ENCODE measurements at places on chromosomes 11 and 22.

DNA sequence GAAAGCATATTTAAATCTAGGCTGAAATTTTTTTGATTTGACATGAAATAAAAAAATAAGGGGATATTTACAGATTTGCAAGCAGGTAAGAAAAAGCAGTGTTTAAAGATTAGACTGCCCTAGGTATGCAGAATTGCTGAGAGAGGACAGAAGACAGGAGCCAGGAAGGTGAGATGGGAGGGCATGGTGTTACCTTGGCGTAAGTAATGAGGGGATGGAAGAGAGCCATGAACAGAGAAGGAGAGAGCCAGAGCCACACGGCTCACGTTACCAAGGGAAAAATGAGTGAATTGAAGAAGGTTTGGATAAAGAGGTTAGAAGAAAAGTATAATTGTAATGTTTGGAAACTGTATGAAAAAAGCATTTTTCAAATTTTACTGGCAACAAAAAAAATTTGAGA lies 904.3 kb downstream of the OPCML start:
- no peak for DNase-seq

- DNase-seq: no peak
Measured at GRCh38 chr22:32800994-32801536, 440 bp upstream of the TIMP3 start.

DNA sequence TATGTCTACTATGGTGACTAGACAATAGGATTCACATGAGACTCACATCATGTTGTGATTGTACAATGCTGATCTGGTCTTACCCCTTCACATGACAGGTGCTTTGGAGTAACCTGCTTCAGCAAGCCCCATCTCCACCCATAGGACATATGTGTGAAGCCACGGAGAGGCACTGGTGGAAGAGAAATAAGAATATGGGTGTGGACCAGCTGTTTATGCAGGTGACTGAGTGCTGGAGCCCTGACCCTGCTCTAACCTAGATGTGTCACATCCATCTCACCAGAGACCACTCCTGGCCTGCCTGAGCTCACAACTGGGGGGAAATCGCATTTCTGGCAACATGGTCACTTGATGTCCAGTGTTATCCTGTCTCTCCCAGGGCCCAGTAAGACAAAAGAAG lies 119.7 kb downstream of the GGTLC2 start:
- no peak for DNase-seq

DNA sequence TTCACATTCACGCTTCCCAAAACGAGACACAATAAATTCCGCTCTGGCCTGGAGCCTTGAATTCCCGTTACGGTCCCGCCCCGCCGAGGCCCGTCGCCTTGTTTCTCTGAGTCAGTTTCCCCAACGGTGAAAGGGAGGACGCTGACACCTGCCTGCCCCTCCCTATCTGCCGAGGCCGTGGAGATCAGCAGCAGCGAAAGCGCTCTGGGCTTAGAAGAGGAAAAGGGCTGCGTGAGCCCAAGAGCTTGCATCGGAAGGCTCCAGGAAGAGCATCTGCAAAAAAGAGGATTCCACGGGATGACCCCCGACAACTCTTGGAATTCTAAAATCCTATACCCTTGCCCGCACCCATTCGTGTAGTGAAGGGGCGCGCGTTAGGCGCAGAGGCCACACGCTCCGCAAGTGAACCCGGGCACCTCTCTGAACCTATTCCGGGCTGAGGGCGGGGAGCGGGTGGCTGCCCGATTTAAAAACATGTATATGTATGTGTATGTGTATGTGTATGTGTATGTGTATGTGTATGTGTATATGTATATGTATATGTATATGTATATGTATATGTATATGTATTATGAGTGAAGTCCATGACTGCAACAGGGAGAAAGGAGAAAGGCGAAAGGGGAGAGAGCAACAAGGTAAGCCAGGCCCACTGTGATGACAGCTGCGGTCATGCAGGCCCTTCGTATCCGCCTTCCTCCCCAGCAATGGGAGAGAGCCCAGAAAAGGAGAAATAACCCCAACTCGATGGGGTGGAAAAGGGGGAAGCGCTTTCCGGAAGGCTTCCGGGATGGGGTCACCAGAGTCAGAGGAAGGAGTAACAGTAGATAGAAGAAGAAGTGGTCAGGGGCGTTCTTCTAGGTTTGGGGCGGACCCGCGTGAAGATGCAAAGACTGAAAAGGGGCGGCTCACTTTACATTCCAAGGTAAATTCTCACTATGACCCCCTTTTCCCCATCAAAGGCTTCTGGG lies 948 bp upstream of the MRTFA start:
- no peak for DNase-seq

- no peak for DNase-seq
Measured at GRCh38 chr11:68335683-68336082, 23.3 kb downstream of the LRP5 start.

GRCh38 chr11:11157185-11157584 lies 195.9 kb downstream of the CSNK2A3 start:
- peak; percentile 38 for DNase-seq
